ENCODE measurements at places on chromosomes 7 and 10.

DNA sequence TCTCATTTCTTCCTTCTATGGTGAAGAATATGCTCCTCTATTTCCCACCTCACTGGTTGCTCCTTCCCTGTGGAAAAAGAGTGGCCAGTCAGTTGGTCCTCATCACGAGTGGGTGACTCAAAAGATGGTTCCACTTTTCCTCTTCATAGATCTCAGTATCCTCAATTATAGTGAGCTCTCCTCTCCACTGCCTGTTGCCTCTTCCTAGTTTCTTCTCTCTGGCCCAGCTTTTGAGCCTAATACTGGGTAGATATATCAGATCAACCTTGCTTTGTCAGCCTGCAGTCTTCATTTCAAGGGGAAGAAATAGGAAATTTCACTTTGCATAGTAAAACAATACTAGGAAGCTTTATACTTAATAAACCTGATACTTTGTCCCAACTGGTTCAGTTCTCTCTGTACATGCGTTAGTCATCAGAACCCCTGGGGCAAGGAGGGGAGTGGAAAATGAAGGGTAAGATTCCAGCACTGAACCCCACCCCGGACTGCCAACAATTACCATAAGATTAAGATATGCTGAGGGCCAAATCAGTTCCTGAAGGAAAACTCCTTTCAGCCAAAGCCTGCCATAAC lies 15.5 kb upstream of the WNT16 start:
- DNase-seq = no peak

DNA sequence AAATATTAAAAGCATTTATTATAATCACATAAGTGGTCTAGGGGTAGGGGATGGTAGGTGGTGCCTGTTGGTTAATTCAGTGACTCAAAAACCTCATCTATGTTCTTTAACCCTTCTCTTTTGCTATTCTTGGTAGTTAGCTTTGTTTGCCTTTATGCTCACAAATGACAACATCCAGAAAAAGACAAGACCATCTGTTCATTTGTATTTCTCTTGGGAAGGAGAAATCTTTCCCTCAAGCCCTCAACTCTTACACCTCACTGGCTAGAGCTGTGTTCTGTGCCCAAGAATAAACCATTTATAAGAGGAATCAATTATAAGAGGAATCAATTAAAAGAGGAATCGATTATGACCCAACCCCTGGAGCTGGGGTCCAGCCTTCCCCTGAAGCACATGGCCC lies 10.8 kb upstream of the IFRD1 start:
- no peak for DNase-seq

GRCh38 chr7:70072220-70072619 lies 473.9 kb downstream of the AUTS2 start:
- no peak for DNase-seq

GRCh38 chr10:114420811-114421485 lies 16.6 kb upstream of the AFAP1L2 start:
- no peak for DNase-seq
